PC-3 (cell line): ENCODE measurements at places on chromosomes 12 and 14. TPM values are rescaled to one million over a fixed set of nuclear protein-coding genes. Genes with fewer than 3 reads are reported as not detected.
A peak's percentile ranks its signal among the peaks of the same experiment; 100 is the strongest.

The INHBE gene
- not detected in 2 replicates for total RNA-seq

DNA sequence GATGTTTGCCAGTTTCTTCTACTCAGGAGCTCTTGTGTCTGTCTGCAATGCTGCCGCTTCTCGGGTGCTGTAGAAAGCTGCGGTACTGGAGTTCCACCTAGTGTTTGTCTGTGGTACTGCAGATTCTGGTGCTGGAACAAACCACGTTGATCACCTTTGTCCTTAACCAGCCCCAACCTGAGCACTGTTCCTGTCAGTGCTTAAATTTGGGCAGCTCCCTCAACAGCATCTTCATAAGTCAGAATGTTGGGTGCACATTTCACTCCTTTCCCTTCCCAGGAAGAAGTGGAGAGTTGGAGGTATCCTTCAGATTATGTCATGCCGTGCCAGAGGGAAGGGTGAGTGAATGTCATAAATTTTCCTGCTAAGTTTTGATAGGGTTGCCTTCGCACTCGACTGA is 48.7 kb upstream of the LALBA start:
- no peak overlapping the region for H3K4me3 ChIP-seq
- no peaks in the 10 kb centered on the region for H3K4me1 ChIP-seq
- DNase-seq, result peak; percentile 89
- no peaks in the 10 kb centered on the region for H3K36me3 ChIP-seq
- no peaks in the 10 kb centered on the region for H3K27me3 ChIP-seq

The TMEM253 gene
- not detected in 2 replicates for total RNA-seq

The STYK1 gene
- total RNA-seq, result 4.3 and 8.6 TPM in 2 replicates

The SINHCAF gene
- 32.0 and 32.3 TPM in 2 replicates for total RNA-seq

- H3K27me3 ChIP-seq, result peaks cover 7% of the 10 kb centered on the region; the same call in 1 of the 2 replicates
- H3K36me3 ChIP-seq, result no peaks in the 10 kb centered on the region
- DNase-seq, result no peak
- H3K4me1 ChIP-seq, result no peaks in the 10 kb centered on the region
- H3K27ac ChIP-seq, result no peak overlapping the region
These were observed 6.2 kb upstream of the SERPINA12 start for GRCh38 chr14:94515426-94515825.
